ENCODE measurements at places on chromosomes 13 and 19.

GRCh38 chr13:49530457-49530856 lies 34.7 kb downstream of the PHF11 start:
- DNase-seq = no peak

DNA sequence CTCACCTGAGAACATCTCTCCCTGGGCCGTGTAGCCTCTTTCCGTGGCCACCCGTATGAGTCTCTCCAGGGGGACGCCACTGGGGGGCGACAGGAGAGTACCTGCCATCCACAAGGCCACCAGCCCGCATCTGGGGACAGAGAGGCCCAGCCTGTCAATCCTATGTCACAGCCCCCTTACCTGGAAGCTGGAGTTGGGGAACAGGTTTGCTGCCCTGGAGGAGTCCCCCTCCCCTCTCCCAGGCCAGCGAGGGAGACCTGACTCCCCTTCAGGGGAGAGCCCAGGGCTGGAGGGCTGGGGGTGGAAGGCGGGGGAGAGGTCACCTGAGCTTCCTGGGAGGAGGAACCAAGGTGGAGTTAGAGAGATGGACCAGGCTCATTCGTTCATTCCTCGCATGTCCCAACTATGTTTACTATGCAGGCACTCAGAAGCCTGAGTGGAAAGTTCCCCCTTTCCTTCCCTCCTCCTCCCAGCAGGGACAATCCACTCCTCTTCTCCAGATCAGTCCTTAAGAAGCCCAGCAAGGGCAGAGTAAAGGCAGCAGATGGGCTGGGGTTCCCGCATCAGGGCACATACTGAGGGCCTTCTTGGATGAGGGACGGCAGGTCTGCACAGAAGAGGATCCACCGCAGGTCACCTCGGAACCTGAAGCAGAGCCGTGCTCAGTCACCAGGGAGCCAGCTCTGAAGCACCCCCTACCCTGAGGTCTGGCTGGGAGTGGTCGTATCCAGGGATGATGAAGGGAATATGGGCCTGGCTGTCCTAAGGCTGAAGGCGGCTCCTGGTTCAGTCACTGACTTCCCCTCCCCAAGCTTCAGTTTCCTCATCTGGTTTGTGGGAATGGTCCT lies 5.5 kb downstream of the ACTMAP start:
- no peak for DNase-seq

DNA sequence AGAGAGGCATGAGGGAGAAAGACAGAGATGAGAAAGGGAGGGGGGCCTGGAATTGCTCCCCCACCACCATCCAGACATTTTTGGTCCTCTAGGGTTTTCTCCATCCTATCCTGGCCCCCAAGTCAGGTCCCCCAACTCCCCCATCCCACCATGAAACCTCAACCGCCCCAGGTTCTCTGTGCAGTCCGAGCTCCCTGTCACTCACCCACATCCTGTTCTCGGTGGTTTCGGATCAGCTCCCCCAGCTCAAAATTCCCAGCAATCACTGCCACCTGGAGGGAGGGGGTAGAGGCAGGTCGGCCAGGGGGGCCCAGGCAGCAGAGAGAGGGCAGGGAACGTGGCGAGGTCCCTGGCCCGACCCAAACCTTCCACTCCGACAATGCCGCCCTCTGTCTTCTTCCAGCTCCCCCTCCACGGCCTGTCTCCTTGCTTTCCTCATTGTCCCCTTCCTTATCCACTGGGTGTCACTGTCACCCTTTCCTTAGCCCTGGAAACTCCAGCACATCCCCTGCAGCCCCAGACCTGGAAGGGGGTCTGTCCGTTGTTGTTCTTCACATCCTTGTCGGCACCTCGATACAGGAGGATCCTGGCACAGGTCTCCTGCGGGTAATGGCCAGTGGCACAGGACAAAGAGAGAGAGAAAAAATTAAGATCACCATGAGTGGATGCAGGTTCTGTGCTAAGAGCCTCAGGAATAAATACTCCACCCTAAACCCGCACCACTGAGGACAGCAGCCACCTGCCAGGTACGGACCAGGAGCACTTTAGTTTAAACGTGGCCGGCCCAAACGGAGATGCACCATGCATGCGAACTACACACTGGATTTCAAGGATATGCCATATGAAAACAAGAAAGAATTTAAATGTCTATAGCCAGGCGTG lies 15.4 kb downstream of the SHANK1 start:
- no peak for DNase-seq

GRCh38 chr19:35959040-35959967 lies 23.1 kb downstream of the LRFN3 start:
- peak; percentile 36 for DNase-seq

DNA sequence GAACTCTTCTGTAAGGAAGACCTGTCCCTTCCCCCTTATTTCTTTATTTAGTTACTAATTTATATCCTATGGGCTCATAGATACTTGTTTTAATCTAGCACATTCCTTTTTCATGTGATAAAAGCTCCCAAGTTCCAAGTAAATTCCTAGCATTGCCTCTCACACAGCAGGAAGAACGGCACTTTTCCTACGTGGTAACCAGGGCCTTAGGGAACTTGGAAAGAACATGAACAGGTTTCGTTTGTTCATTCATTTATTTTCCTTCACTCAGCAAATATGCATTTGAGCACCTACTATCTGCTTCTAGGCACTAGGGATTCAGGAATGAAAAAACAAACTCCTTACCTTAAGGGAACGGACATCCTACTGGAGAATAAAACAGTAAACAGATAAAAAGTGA lies 125.1 kb downstream of the SIPA1L3 start:
- no peak for DNase-seq

DNA sequence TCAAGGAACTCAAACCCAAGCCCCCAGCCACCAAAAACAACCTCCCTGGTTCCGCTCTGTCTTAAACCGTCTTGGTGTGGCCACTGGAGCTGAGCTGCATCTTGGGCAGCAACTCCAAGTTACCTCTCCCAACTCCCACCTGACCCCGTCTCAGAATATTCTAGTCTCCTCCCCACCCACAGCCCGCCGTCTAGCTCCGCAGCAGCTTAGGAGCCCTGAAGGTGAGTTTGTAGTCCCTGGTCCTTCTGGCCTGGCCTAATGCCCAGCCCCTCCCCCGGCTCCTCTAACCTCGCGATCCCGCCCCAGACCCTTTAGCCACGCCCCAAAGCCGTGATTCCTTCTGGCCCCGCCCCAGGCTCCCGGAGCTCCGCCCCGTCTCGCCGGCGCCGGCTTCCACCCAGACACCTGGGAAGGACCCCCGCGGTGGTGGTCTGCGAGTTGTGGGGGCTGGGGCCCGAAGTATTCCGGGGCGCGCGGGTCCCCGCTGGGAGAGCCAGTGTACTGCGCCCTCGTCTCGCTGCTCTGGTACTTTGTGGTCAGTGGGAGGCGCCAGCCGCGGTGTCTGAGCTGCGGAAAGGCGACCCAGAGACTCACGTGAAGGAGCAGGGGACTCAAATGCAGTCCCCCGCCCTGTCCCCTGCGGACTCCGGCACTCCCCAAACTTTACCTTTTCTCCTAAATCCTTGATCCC lies 2.5 kb upstream of the LHB start:
- DNase-seq = peak; percentile 54

- DNase-seq = peak; percentile 29
Observed at GRCh38 chr13:44050450-44051063, 170.9 kb downstream of the LACC1 start.

DNA sequence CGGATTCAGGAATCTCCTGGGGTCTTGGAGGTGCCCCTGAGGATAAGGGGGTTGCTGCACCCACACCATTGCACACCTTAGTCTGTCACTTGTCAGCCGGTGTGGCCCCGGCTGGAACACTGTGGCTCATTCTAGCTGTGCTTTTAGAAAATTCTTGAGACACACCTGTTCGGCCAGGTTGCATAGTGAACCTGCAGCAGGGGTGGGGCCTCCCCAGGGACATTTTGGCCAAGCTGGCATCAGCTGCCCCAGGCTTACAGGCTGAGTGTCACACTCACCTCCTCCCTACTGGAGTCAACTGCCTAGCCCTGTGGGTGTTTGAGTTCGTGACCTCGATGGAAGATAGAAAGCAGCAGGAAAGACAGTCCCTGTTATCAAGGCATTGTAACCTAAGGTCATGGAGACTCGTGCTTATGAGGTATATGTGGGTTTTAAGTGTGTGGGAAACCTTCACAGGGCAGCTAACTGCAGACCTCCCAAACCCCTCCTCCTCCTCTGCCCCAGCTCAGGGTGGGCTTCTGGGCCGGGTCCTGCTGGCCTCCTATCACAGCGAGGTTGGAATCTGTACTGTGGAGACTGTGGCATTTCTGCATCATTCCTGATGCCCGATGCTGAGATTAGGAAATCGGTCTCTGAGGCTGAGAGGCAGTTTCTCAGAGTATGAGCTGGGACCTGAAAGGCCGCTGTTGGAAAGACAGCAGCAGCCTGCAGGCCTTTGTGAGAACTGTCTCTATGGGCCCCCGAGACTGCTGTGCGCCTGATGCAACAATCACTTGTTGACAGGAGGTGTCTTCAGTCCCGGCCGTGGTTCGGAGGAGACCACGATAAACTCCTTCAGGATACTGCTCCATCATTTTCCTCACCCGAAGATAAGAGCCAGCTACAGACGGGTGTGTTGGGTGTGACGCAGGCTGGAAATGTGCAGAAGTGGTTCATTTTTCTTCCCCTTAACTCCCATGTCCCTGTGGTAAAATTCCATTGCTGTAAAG lies 72.2 kb downstream of the ATP11A start:
- peak; percentile 32 for DNase-seq

DNA sequence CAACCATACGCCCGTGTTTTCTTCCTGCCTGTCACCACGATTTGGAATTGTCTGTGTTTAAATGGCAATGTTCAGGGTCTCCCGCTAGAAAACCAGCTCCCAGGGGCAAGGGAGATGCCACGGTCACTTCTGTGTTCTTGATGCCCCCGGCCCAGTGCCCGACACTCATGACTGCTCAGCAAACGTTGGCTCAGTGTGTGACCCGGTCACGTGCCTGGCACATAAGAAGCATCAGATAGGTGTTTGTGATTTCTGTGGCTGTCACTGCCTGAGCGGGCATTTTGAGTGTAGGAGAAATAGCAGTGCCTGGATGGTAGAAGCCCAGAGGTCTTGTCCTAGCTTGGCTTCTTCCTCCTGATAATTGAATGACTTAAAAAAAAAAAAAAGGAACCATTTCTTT lies 15.5 kb downstream of the HDGFL2 start:
- no peak for DNase-seq

DNA sequence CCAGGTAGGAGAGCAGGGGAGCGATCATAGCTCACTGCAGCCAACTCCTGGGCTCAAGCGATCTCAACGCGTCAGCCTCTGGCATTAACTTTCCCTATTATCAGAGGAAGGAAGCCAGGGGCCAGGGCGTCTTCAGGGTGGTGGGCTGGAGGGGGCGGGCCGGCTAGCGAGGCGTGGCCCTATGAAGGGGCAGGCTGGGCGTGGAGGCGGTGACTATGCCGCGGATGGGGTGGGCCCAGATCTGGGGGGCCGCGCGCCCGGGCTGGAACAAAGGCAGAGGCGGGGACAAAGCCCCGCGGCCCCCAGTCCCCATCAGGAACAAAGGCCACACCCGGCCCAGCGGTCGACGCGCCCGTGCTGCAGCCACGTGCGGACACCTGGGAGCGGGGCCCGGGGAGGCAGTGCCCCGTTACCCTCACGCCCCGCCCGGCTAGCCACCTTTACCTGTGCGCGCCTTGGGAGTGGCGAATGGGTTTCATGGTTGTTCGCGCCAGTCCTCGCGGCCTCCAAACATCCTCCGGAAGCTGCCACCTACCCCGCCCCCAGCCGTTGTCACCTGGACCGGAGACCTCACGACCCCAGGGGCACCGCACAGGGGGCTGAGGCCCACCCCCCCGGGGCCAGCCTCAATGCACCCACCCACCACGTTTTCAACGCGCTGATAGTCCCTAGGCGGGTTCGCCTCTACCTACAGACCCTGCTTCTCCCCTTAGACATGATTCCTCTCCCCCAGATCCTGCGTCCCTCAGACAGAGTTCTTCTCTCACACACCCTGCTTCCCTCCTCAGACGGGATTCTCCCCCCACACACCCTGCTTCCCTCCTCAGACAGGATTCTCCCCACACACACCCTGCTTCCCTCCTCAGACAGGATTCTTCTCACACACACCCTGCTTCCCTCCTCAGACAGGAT lies 5.4 kb upstream of the TRIM28 start:
- DNase-seq = no peak

- DNase-seq = no peak
Observed at GRCh38 chr19:18788529-18789421, 2.3 kb downstream of the COMP start.

- DNase-seq = no peak
Observed at GRCh38 chr13:26228096-26228495, 6.0 kb upstream of the RNF6 start.

DNA sequence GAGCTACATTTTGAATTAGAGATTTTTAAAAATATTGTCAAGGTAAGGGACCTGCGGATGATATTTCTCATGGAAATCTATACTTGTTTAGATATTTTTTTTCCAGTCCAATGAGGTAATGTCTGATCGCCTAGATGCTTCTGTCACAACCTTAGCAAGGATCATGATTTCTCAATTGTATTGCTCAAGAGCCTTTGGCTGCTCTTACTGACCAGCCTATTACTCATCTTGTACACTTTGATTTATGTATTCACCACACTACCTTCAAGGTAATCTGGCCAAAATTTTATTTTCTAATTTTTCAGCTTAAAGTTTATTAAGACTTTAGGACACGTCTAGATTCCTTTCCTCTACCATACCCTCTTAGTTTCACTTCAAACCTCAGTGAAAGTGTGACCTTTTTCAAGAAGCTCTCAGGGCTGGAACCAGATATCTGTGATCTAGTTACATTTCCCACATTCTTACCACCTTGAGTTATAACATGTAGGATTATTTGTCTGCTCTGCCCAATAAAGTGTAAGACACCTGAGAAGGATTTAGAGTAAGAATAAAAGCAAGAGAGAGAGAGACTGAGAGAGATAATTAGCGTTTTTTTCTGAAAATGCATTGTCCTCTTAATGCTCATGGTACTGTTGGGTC lies 197.1 kb downstream of the ITGBL1 start:
- peak; percentile 47 for DNase-seq

- no peak for DNase-seq
Observed at GRCh38 chr13:74129500-74130191, 4.6 kb downstream of the KLF12 start.

GRCh38 chr19:42202290-42202880 lies 15.1 kb downstream of the DEDD2 start:
- DNase-seq = no peak

DNA sequence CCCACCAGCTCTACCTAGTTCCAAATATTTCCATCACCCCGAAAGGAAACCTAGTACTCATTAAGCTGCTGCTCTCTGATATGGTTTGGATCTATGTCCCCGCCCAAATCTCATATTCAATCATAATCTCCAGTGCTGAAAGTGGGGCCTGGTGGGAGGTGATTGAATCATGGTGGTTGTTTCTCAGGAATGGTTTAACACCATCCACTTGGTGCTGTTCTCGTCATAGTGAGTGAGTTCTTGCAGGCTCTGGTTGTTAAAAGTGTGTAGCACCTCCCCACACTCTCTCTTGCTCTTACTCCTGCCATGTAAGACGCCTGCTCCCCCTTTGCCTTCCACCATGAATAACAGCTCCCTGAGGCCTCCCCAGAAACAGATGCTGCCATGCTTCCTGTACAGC lies 43.4 kb upstream of the MED4 start:
- DNase-seq = no peak
